ENCODE measurements at places on chromosomes 1 and 21. TPM values are rescaled to one million over a fixed set of nuclear protein-coding genes. Genes with fewer than 3 reads are reported as not detected.

KCNT2 gene
- not detected for total RNA-seq

GJA8 gene
- not detected for total RNA-seq

EXTL1 gene
- total RNA-seq = not detected

CHODL gene
- total RNA-seq = not detected

LPGAT1 gene
- total RNA-seq = 55.7 TPM

ERRFI1 gene
- total RNA-seq = 0.66 TPM

FAM177B gene
- total RNA-seq = not detected

SPRR3 gene
- not detected for total RNA-seq

GNAT2 gene
- 0.15 TPM for total RNA-seq

GPATCH4 gene
- 46.6 TPM for total RNA-seq

PRAMEF15 gene
- total RNA-seq = not detected

ADGRL2 gene
- total RNA-seq = not detected

P3R3URF gene
- not detected for total RNA-seq

HIVEP3 gene
- total RNA-seq = 38.5 TPM

TRAF3IP3 gene
- 443 TPM for total RNA-seq

TRIM58 gene
- total RNA-seq = 0.61 TPM

CAPN9 gene
- total RNA-seq = not detected

FAM229A gene
- 10.0 TPM for total RNA-seq
